ENCODE measurements at places on chromosomes 6 and 20. TPM values are rescaled to one million over a fixed set of nuclear protein-coding genes. Genes with fewer than 3 reads are reported as not detected.

TMEM74B gene
- 0.55 TPM for total RNA-seq

ITCH gene
- 51.6 TPM for total RNA-seq

DNA sequence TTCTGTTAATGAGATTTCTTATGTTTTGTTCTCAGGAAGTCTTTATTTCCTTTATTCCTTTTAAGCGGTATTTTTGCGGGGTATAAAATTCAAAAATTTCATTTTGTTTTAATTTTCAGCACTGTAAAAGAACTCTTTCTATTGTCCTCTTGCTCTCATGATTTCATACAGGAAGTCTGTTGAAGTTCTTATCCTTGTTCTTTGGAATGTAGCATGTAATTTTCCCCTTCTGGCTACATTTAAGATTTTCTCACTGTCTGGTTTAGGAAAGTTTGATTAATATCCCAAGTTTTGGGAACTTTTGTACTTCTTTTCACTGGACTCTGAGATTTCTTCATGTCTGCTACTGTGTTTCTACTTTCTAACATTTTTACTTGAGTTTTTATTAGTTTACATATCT lies 581.4 kb upstream of the GJE1 start:
- DNase-seq, result no peak

HAO1 gene
- not detected for total RNA-seq

SMOC2 gene
- total RNA-seq, result not detected

- DNase-seq, result no peak
These were observed 48.7 kb downstream of the PDYN start for GRCh38 chr20:1945134-1945618.

CTCFL gene
- total RNA-seq, result not detected

GRCh38 chr20:35271904-35272303 lies 6.0 kb downstream of the MMP24OS start:
- no peak for DNase-seq

- no peak for DNase-seq
These were observed 47.2 kb upstream of the MICB start for GRCh38 chr6:31450751-31451150.

GRCh38 chr6:26194816-26195375 lies 107.7 kb downstream of the HFE start:
- DNase-seq, result no peak

GRCh38 chr20:13468166-13468565 lies 170.6 kb downstream of the TASP1 start:
- no peak for DNase-seq

GRCh38 chr6:115982453-115982852 lies 78.2 kb downstream of the FRK start:
- no peak for DNase-seq

DNA sequence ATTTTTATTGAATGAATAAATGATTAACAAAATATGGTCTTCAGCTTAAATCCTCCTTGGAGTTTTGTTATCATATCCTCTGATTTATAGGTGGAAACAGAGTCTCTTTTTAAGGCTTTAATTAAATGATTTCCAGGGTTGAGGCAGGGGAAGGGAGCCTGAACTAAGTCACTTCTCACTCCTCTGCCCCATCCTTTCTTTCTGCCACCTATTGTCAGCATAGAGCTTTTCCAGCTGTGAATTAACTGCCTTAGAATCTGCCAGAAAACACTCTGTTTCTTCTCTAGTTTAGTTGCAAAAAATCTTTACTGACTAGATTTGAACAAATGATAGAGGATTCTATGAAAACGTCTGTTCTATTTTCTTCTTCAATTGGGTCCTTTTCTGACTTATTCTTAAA lies 9.8 kb downstream of the OGFRL1 start:
- DNase-seq, result no peak

TCF21 gene
- total RNA-seq, result not detected

CCDC170 gene
- total RNA-seq, result not detected
